ENCODE measurements at places on chromosomes 2 and 18.
A peak's percentile ranks its signal among the peaks of the same experiment; 100 is the strongest.

- no peak for DNase-seq
Observed at GRCh38 chr2:241136191-241136590, 13.1 kb downstream of the PASK start.

- DNase-seq, result no peak
Observed at GRCh38 chr2:44612276-44612675, 250.5 kb downstream of the CAMKMT start.

- DNase-seq, result no peak
Observed at GRCh38 chr2:152622219-152622618, 95.0 kb downstream of the PRPF40A start.

DNA sequence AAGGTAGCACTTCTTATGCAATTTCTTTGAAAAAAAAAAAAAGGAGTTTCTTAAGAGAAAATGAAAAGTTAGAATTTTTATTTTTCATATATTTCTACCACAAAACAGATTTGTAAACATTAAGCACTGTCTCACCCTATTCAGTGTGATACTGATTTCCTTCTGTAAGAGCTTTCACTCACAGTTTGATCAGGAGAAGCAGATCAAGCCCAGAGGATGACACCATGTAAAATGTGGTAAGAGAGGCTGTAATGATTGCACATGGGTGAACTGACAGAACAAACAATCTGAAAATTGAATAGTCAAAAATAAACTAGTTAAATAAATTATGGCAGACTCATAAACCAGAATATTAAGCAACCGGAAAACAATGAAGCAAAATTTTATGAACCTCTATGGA is 54.5 kb downstream of the MEMO1 start:
- DNase-seq, result no peak

GRCh38 chr2:239818086-239818485 is 207.1 kb downstream of the NDUFA10 start:
- DNase-seq, result no peak

DNA sequence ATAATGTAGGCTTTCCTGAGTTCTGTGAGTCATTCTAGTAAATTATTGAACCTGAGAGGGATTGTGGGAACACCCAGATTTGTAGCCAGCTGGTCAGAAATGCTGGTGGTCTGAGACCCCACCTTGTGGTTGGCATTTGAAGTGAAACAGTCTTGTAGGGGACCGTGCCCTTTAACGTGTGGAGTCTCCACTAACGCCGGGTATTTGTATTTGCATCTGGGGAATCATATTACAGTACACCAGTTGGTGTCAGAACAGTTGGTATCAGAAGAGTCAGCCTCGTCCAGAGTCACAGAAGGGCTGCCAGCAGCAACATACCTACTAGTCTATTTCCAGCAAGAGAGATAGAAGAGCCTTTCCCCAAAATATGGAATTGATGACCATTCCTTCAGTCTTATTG is 38.3 kb upstream of the PTPN4 start:
- no peak for DNase-seq

- no peak for DNase-seq
Observed at GRCh38 chr2:78644854-78645253, 380.6 kb upstream of the REG3G start.

DNA sequence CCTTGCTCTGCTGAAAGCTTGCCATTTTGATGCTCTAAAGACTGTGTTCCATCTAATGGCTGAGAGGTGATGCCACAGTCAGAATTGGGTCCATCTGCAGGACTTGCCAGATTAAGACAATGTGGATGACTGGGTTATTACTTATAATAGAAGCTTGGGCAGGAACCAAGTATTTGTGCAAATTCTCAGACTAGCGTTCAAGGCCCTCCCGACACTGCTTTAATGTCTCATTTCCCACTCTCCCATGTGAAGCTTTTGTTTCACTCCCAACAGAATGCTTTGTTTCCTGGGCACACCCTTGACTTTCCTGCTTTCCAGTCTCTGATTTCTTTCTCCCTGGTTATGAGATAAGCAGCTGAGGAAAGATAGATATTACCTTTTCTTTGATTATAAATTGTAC is 215.8 kb downstream of the KCNS3 start:
- DNase-seq, result no peak

DNA sequence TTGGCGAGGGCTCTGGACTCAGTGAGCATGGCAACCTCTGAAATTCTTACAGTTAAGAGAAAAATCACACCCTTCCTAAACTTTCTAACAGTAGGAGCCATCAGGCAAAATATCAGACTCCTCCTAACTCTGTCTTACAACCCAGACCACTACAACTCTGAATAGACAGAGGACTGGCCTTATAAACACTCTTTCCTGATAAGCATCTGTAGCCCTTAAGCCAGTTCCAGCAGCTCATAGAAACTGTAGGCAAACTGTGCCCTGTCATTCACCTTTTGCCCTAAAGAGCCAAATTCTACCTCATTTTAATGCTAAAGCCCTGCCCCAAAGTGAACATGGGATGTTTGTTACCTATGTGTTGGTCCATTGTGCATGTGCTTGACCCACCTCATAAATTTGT is 304.8 kb downstream of the ALK start:
- DNase-seq, result no peak

DNA sequence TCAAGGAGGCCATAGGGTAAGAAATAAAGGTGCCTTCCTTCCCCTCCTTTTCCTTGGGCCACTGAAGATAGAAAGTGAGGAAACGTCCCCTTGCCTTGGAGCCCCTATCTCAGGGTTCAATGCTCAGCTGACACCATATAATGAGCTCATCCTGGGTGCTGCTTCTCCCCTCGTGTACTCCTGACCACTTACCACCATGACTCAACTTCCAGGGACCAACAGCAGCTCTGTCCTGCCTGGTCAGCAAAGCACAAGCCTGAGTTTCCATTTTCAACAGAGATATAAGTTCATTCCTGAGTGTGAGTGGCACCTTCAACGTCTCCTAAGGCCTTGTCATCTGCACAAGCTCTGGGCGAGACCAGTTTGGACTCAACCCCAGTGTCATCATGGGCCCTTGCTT is 151.2 kb downstream of the CAPN13 start:
- DNase-seq, result no peak

GRCh38 chr2:216320852-216321251 is 51.4 kb downstream of the MARCHF4 start:
- no peak for DNase-seq

GRCh38 chr2:28684142-28684858 is 67.3 kb upstream of the PPP1CB start:
- no peak for DNase-seq

GRCh38 chr18:13336841-13337240 is 118.3 kb downstream of the LDLRAD4 start:
- no peak for DNase-seq

GRCh38 chr2:1988594-1988993 is 244.3 kb upstream of the PXDN start:
- no peak for DNase-seq

DNA sequence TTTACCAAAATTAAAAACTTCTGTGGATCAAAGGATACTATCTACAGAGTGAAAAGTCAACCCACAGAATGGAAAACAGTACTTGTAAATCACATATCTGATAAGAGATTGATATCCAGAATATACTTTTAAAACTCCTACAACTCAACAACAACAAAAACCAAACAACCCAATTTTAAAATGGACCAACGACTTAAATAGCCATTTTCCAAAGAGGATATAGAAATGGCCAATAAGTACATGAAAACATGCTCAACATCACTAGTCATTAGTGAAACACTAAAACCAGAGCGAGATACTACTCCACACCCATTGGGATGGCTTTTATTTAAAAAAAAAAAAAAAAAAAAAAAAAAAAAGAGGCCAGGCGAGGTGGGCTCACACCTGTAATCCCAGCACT is 68.1 kb downstream of the DYM start:
- no peak for DNase-seq

GRCh38 chr2:46525522-46526155 is 46.3 kb downstream of the TMEM247 start:
- no peak for DNase-seq

- peak; percentile 48 for DNase-seq
Observed at GRCh38 chr2:32715391-32715841, 87.6 kb downstream of the TTC27 start.

- DNase-seq, result no peak
Observed at GRCh38 chr2:190105554-190105953, 43.0 kb upstream of the MSTN start.

- peak; percentile 79 for DNase-seq
Observed at GRCh38 chr2:224025874-224026273, 13.2 kb downstream of the SERPINE2 start.

- DNase-seq, result peak; percentile 63
Observed at GRCh38 chr2:188369365-188369764, 77.7 kb downstream of the GULP1 start.

- no peak for DNase-seq
Observed at GRCh38 chr2:172607379-172607928, 51.6 kb downstream of the PDK1 start.

GRCh38 chr2:60295636-60295962 is 257.9 kb downstream of the BCL11A start:
- DNase-seq, result no peak

- DNase-seq, result no peak
Observed at GRCh38 chr2:179031731-179032408, 18.1 kb downstream of the CCDC141 start.

DNA sequence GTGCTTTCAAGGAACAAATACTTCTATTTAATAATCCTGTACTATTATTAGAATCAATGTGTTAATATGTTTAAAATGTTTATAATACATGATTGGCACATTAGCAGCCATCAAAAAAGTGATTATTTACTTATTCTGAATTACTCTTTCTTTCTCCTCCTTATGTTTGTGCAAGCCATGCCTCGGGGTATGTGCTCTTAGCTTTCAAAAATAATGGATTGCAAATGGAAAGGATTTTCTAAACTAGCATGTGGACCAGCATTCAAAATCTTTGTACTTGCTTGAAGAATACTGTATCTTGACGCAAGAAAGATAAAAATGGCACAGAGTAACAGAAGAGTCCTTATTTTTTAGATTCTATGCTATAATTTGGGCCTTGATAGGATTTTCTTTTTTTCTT is 156.5 kb downstream of the CDH7 start:
- DNase-seq, result no peak

DNA sequence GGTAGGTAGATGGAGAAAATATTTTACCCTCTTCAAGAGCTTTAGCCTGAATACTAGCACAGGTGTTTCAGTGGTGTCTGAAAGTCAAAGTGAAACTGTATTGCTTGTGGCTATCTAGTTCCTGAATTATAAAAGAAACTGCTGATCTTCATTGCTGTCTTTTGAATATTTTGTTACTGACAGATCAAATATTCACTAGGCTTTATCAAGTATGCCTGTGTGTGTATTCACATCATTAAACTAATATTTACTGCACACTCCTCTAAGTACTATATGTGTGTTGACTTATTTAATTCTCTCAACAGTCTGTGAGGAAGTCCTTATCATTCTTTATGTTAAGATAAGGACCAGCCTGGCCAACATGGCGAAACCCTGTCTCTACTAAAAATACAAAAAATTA is 139.6 kb downstream of the SOCS6 start:
- no peak for DNase-seq

GRCh38 chr2:240320204-240320993 is 115.1 kb upstream of the GPC1 start:
- DNase-seq, result no peak

DNA sequence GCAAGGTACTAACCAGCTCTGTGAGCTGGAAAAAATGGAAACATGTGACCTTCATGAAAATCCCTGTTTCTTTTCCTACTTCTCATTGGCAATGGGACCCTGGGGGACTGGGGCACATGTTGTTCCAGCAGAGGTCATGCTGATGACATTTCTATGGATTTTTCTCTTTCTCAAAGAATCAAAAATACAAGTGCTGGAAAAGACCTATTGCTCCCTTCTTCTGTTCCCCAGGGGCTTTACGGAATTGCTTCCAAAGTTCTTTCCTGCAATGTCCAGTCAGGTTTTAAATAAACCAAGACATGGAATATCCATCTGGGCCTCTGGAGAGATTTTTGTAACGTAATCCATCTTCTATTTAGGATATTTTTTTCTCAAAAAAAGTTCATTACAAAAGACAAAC is 1006.1 kb upstream of the CELF4 start:
- no peak for DNase-seq

DNA sequence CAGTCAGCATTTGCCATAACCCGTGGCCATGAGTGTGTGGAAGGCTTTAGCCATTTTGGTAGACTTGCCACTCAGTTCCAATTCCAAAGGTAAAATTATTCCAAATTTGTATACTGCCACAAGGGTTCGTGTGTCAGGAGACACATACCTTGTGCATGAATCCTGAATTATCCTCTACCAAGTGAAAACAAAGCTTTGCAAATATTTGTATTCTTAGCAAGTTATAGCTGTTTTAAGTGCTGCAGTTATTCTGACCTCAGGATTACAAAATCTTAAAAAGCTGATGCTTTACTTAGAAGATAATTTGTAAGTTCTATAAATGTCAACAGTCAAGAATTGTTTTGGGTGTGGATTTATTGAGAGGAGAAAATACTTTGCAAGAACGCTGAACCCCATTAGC is 100.6 kb downstream of the ANTXR1 start:
- no peak for DNase-seq

DNA sequence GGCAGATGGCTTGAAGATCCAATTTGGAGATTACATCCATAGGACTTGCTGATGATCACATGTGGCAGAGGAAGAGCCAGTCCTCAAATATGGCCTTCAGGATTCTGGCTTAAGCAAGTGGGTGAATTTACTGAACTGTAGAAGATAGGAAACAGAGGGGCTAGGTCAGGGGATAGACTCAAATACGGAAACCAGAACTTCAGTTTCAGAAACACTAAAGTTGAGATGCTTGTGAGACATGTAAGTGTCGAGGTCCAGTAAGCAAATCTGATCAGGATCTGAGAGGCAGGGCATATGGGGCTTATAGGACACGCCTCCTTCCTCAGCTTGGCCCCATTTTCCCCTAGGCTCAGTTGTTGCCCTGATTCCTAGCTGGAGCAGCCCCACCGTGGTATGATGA is 107.7 kb downstream of the LBH start:
- DNase-seq, result no peak

- peak; percentile 61 for DNase-seq
Observed at GRCh38 chr18:80200171-80200931, 47.0 kb downstream of the PARD6G start.

DNA sequence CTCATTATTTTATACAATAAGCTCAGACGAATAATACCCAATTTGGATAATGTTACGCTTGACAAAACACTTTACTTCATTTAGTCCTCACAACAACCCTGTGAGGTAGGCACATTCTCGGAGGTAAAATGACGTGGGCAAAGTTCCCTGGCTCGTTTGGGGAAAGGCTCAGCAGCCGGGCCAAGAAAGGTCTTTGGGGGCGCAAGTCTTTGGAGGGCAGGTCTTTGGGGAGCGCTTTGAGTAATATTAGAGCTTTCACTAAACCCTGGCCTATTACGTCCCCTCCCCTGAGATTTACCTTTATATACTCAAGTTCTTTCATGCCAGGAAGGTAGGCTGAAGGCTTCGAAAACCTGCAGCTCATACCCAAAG is 427 bp downstream of the RBKS start:
- peak; percentile 74 for DNase-seq

Measured in Karpas-422 (cell line).